Germinal center (tissue), 1 donor: ENCODE measurements at places on chromosomes 1 and 21.
A peak's percentile ranks its signal among the peaks of the same experiment; 100 is the strongest.

- DNase-seq: no peak
These were observed 10.7 kb downstream of the CASQ2 start for GRCh38 chr1:115757856-115758255.

- DNase-seq: peak; percentile 84
These were observed 58.5 kb downstream of the TENT5C start for GRCh38 chr1:117664314-117664713.

DNA sequence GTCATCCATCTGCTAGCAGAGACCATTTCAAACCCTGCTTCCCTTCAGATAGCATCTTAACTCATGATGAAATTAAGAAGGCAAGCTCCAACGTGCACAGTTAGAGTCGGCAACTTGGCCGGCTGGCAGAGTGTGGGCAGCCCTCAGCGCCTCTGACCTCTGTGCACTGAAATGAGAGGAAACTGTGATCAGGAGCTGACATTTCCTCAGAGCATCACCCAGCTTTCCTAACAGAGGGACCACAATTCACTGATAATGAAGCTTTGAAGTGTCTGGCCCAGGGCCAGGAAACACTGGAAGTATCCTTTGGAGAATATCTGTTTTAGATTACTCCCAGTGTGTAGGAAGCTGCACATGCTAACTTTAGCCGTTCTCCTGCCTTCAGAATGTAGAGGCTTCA is 145.0 kb upstream of the ZC3H11B start:
- DNase-seq: no peak

DNA sequence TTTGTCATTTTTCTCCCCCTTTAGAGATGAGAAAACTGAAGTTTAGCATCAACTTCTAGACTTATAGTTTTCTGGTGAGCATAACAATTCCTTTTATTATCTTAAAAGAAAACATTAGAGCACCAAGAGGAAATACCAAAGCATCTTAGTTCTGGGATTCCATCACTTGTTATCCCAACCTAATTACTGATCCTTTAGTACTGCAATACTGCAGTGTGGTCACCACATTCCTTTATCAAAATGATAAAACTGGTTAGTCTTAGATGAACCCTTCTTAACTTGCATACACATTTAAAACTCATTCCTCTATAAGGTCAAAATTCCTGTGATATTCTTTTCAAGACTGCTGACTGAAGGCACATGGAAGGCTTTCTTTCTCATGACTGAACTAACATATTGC is 23.1 kb downstream of the SOD1 start:
- DNase-seq: no peak

GRCh38 chr1:32128479-32128878 is 20.6 kb downstream of the KPNA6 start:
- no peak for DNase-seq

- DNase-seq: no peak
These were observed 334.8 kb upstream of the KAZN start for GRCh38 chr1:14263671-14264070.

DNA sequence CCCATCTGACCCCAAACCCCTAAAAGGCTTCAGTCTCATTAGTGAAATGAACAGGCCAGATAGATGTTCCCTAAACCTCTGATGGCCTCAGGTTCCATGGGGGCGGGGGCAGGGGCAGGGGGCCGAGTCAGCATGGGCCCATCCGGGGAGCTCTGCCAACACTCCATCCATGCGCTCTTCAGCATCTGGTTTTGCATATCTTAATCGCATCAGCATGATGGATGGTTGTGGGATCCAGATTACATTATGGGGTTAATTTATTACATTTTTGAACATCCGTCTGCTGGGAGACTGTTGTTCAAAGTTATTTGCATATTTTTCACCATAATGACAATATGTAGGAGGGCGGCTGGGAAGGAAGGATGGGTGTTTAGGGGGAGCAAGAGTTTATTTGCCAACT is 3.1 kb upstream of the MAD2L2 start:
- no peak for DNase-seq

DNA sequence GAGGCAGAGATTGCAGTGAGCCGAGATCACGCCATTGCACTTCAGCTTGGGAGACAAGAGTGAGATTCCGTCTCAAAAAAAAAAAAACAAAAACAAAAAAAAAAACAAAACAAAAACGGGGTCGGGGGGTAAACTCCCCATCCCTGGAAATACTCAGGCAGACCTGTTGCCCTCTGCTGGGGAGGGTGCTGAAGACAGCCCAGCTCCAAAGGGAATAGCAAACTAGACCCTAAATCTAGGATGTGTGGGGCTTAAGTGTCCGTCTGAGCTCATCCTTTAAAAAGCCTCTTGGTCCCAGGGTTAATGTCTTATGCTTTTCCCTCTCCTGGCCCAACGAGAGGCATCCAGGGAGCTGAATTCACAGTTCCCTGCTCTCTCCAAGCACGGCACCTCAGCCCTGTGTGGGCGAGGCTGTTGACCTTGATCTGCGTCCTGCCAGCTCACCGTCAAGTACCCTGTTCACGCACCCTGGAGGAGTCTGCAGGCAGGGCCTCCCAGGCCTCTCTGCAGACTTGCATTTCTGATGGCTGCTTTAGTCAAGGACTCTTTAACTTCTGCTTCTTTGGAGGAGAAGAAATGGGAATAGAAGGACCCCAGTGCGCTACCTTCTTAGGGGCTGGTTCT is 22.3 kb downstream of the KCND3 start:
- DNase-seq: no peak

DNA sequence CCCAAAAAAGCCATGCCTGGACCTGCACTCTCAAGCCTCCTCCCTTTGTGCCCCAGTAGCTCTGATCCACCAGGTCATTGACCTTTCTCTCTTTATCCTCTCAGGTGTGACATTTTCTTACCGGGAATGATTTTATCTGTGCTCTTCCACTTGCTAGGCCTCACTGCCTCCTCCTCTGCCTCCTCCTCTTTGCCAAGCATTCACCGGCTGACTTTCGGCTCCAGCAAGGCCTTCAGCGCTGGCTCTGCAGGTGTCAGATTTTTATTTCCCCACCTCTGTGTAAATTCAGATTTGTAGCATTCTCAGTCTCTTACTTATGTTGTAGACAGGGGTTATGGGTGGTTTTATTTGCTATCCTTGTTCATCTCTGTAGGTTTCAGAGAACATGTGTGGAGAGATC is 91.5 kb downstream of the ST6GALNAC5 start:
- no peak for DNase-seq

DNA sequence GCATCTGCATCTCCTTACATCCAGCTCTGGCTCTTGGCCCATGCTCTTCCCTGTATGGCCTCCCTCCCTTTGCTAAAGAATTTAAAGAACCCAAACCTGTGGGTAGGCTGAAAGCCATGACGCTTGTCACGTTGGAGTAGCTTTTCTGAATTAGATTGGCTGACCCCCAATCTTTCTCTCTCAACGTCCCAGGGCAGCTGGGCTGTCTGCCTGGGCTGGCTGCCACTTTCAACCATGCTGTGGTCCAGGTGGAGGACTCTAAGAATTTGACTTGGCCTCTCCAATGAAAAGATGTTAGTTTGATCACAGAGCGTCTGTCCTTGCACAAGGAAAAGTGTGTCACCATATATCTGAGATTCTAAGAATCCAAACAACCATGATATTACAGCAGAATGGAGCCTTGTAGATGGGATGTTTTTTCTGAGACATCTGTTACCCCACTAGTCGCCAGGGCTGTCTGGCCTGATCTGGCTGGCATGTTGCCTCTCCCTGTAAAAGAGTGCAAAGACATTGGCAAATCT is 6.5 kb upstream of the IGSF3 start:
- DNase-seq: no peak

GRCh38 chr1:180301135-180301742 is 71.2 kb downstream of the LHX4 start:
- no peak for DNase-seq

DNA sequence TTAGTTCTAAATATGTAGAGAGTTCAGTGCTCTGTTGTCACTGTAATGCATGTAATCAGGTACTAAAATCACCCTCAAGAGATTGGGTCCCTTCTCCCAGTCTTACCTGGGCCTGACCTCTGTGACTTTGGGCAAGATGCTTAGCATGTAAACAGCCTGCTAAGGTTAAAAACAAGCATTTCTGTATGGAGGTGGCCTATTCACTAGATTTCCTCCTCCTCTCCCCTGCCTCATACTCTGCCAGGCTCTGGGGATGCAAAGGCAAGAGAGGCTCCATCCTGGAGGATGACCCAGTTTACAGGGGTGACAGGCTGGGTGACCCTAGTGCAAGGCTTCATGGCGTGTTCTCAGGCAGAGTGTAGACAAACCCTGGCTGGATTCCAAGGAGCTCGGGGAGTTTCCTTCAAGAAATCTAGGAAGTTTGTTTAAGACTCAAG is 28.8 kb downstream of the VANGL2 start:
- DNase-seq: no peak

- DNase-seq: no peak
These were observed 9.4 kb downstream of the TMEM53 start for GRCh38 chr1:44664730-44665370.

GRCh38 chr1:3034728-3035562 is 13.7 kb downstream of the ACTRT2 start:
- no peak for DNase-seq
